ENCODE measurements at places on chromosomes 12 and 14.

DNA sequence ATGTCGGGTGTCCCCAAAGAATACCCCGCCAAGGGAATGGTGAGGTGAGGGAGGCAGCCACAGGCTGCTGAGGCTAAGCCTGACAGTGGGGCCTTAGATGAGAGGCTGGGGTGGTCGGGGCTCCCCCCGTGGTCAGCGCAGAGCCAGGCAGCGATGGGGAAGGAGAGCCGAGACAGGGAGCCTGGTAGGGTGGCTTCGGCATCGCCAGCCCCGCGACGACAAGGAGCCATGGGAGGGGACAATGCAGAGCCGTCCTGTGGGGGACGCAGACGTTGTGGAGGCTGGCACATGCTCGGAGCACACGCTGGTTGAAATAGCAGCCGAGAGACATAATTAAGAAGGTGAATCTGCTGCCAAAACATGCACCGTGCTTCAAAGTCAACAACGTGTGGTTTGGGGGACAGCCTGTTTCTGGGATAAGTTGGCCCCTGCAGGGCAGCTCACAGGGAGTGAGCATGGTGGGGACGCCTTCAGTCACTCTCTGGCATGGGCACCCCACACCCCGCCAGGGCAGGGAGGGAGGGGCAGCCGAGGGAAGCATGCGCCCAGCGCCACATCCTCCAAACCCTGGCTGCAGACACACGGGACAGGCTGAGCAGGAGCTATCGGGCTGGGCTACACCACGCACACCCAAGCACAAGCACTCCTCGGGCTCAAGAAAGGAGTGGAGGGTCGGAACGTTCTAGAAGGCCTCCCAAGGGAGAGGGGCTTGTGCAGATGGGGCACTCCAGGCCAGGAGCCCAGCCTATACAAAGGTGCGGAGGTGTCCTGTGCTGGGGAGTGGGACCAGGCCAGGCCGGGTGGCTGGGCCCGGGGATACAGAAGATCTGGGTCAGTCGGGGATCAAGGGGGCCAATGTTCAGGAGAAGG is 66.6 kb upstream of the C14orf180 start:
- DNase-seq = no peak

DNA sequence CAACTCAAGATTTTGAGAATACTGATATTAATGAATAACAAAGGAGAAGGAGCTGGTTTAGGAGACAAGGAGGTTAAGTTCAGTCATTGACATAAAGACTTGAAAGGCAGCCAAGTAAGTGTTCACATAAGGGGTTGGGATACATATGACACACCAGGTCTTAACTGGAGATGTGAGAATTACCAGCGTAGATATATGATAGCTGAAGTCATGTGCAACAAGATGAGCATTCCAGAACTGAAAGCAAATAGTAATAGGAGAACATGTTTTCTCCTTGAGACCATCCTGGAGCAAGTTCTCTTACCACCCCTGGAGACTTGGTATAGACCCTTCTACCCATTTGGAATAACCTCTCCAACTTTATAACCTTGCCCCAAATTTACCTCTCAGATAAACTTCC is 43.3 kb upstream of the NPFF start:
- DNase-seq = no peak

- no peak for DNase-seq
Measured at GRCh38 chr12:50747817-50748216, 16.1 kb upstream of the ATF1 start.

DNA sequence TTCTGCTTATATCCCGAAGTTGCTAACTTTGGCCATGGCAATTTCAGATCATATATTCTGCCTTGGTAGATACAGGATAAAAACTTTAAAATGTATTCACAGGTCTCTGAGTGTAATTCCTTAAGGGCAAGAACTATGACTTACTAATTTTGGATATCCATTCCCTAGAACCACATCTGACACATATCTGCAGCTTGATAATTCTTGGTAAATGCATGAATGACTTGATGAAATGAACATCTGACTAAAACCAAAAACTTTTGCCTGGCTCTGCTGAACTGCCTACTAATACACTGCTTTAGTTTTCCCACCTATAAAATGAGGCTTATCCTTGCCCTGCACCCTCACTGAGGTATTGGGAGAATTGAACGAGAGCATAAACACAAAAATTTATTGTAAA is 32.2 kb downstream of the SLC25A21 start:
- no peak for DNase-seq

- DNase-seq = no peak
Measured at GRCh38 chr12:20792971-20793370, 17.5 kb upstream of the SLCO1B3 start.

- DNase-seq = no peak
Measured at GRCh38 chr14:24609655-24610344, at the start of gene GZMH. GZMH (minus strand) TSS chr14:24609685; CDS start chr14:24609613, 72 bp downstream.

GRCh38 chr12:79069009-79069408 is 204.4 kb downstream of the SYT1 start:
- DNase-seq = no peak

DNA sequence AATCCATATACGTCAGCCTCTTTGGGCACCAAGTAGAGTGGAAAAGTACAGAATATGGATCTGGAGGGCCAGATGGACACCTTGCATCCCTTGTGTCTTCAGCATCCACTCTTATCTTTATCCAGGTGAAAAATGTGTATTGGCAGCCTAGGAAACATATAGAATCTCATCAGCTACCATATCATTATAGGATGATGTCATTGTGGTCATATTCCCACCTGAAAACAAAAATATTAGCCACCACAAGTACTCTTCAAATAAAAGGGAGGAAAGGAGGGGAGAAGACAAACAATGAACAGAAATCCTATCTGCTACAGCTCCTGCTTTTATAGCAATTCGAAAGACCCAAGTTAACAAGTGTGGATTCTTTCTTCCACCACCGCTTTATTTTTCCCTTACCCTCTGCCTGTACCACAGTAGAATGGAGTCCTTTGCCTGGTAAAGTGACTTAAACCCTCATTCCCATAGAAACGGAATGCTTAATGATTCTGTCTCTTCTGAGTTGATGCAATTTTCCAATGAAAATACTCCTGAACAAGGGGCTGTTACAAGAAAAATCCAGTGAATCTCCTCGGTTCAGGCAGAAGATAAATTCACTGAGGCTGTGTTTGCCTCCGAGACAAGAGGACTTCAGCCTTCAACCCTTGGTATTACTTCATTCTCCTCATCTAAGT is 13.8 kb upstream of the IL26 start:
- DNase-seq = no peak

DNA sequence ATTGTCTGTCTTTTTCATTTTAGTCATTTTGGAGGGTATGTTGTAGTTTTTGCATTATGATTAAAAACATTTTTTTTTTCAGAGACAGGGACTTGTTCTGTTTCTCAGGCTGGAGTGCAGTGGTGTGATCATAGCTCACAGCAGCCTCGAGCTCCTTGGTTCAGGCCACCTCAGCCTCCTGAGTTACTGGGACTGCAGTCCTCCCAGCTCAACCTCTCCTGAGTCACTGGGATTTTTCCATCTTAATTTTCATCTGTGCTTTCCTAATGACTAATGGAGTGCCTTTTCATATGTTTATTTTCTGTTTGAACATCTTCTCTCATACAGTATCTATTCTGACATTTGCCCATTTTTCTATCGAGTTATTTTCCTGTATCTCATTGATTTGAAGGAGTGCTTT is 52.6 kb downstream of the DYRK2 start:
- no peak for DNase-seq

GRCh38 chr14:50820786-50821509 is 10.0 kb downstream of the NIN start:
- DNase-seq = no peak

DNA sequence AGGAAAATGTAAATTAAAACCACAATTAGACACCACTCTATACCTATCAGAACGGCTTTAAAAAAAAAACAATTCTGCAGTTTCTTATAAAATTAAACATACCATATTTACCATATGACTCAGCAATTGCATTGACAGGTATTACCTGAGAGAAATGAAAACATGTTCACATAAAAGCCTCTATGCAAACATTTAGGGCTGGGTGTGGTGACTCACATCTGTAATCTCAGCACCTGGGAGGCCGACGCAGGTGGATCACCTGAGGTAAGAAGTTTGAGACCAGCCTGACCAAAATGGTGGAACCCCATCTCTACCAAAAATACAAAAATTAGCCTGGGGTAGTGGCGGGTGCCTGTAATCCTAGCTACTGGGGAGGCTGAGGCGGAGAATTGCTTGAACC is 41.1 kb downstream of the SPTB start:
- DNase-seq = no peak

GRCh38 chr14:74437496-74438053 is 11.6 kb upstream of the SYNDIG1L start:
- DNase-seq = no peak

DNA sequence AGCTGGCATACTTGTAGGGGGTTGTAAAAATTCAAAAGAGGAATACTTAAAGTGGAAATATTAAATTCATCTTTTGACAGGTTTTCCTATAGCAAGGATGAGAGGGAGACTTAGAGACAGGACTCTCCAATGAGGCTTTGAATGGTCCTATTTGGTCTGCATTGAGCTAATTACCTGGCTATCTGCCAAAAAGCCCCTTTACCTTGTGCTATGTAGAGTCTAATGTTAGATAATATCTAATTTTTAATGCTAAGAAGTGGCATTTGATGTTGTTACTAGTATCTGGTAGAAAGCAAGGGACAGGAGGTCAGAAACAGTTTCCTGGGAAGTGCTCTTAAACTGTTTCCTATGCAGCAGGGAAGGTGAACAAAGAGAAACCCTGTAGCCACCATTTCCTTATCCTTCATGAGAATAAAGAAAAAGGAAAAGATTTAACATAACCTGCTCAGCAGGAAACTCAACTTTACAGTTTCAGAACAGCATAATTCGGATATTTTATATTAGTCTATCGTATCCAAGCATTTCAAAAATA is 550.0 kb downstream of the SOX5 start:
- DNase-seq = no peak

- no peak for DNase-seq
Measured at GRCh38 chr12:4161718-4162117, 111.8 kb upstream of the CCND2 start.

GRCh38 chr14:20612403-20612802 is 21.2 kb upstream of the RNASE12 start:
- no peak for DNase-seq

DNA sequence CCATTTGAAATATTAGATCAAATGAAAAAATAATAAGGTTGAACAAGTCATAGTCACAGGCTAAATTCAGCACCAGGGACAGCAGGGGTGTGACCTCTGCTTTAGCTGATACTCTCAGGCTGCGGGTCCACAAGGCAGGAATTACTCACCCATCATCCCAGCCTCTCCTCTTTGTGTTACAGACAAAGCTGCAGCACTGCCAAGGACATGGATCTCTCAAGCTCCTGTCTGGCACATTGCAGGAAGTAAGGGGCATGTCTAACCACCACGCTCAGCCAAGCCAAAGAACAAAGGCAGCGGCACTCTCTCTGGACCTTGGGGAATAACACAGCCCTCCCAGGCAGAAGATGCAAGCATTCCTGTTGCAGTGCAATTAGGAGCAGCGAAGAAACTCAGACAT is 783.8 kb downstream of the VRK1 start:
- no peak for DNase-seq

GRCh38 chr12:52149182-52149641 is 42.6 kb downstream of the KRT80 start:
- DNase-seq = no peak

- DNase-seq = peak; percentile 35
Measured at GRCh38 chr14:101980700-101981099, 16.3 kb downstream of the DYNC1H1 start.

DNA sequence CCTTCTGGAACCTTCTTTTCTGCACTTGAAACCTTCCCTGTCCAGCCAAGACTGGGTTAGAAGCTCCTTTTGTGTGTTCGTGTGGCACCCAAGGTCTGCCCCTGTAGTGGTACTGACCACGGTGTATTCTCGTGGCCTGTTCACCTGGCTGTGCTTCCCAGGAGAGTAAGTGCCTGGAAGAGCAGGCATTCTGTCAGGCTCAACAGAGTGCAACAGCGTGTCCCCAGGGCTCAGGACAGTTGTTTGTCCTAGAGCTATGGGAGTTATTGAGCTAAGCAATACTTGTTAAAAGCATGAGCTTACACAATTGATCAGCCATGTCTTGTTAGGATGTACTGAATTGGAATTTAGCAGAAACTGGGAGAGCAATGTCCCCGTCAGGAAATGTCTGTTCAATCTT is 12.9 kb upstream of the SLC38A2 start:
- peak; percentile 59 for DNase-seq

- no peak for DNase-seq
Measured at GRCh38 chr12:1619587-1619986, 9.4 kb upstream of the WNT5B start.

- DNase-seq = no peak
Measured at GRCh38 chr12:124422142-124422569, 127.3 kb downstream of the RFLNA start.

GRCh38 chr14:42664190-42664589 is 1057.5 kb downstream of the LRFN5 start:
- no peak for DNase-seq

GRCh38 chr12:53208877-53209463 is 1.9 kb upstream of the ITGB7 start:
- no peak for DNase-seq

GRCh38 chr12:122096591-122097149 is 18.1 kb downstream of the MLXIP start:
- DNase-seq = no peak

DNA sequence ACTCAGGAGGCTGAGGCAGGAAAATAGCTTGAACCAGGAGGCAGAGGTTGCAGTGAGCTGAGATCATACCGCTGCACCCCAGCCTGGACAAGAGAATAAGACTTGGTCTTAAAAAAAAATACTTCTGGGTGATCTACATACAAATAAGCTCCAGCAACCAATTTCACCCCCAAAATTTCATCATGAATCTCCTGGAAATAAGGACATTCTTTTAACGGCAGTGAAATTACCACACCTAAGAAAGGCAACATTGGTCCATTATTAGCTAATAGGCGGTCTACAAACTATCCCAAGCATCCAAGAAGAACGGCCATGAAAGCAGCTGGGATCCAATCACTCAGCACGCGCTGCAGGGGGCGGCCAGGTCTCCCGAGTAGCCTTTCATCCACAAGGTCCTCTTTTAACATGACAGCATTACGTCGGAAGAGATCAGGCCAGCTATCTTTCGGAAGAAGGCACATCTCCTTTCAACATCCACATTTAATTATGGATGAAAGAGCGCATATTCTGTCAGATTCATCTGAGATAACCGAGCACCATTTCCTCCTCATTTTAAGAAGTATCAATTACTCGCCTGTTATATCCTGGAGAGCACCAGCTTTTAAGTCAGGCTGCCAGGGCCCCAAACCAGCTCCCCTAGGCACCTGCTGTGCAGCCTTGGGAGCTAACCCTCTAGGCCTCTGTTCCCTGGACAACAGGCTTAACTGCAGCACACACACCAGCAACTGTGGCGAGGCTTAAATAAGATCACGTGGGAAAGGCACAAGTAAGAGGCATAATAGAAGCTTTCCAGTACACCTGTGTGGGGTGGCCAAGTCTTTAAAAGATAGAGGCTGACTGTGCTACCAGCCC is 4.2 kb downstream of the SLC15A4 start:
- no peak for DNase-seq

DNA sequence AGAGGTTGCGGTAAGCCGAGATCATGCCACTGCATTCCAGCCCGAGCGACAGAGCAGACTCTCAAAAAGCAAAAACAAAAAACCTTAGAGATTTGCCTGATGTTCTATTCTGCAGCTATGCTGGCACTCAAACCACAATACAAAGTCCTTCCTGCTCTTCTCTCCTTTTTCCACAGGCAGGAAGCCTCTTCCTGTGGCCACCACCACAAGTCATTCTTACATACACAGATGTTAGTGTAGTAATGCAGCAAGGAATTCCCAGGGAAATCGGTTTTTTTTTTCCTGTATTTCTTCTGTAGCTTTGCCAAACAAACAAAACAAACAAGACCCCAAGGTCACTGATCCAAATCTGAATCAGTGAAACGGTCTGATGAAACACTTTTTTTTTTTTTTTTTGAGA is 104.3 kb downstream of the FIGNL2 start:
- DNase-seq = peak; percentile 53

- DNase-seq = no peak
Measured at GRCh38 chr14:21241218-21241819, 27.9 kb downstream of the HNRNPC start.

Measured in HepG2 (cell line).